ENCODE measurements at places on chromosomes 7 and 10.

DNA sequence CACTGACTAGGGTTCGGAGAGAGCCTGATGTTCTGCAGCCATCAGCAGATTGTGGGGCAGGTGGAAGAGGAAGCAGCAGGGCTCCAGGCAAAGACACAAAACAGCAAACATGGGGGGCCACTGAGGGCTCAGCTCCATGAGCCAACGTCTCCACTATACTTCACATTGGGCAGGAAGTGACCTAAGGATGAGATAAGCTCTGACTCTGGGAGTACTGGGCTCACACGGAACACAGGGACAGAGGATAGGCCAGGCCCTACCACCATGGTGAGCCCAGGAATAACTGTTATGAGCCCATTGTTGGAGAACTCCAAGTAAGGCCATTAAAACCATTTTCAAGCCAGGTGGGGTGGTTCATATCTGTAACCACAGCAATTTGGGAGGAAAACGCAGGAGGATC is 14.9 kb upstream of the MRPS24 start:
- DNase-seq, result no peak

DNA sequence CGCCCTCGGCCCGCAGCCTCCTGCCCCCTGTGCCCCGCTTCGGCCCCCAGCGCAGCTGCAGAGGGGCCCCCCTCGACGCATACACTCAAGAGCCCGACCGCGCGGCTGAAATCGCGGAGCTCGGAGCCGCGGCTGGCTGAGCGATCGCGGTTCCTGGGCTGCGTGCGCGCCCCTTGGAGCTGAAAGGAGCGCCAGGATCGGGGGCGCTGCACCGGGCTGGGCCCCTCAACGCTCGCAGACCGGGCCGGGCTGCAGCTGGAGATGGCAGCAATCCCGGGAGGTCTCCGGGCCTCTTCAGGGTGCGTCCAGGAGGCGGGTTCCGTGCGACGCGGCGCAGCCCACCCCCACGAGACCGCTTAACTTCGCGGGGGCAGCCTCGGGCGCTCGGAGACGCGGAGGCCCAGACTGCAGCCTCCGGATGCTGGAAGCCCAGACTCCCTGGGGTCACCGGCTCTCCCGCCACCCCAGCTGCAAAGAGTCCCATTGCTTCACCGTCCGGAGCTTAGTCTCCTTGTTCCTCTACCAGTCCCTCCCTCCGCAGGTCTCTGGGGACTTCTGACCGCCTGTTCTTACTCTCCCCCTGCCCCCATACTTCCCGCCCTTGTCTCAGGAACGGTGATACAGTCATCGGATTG is 73.0 kb upstream of the LRRC4 start:
- DNase-seq, result peak; percentile 61

GRCh38 chr10:96820765-96821164 is 11.3 kb upstream of the LCOR start:
- DNase-seq, result no peak

DNA sequence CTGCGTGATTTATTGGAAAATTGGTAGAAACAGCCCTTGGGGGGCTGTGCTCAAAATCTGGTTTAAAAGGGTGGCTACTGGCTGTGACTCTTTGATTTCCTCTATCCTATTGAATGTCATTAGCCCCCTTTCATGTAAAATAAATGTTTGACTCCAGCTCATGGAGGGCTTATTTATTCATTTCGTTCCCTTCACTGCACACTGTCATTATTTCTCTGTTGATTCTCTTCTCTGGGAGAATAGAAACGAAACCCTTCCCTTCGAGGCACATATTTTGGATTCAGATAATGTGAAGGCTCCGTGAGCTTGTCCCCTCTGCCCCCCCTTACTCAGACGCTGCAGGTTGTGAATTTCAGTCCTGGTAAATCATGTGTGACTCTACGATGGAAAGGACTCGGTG is 203.9 kb upstream of the GPR26 start:
- DNase-seq, result no peak

- DNase-seq, result peak; percentile 68
These were observed 73.9 kb upstream of the LEP start for GRCh38 chr7:128167042-128167701.

Data from GM03348 (cell line).